ENCODE measurements at places on chromosomes 6 and 20. TPM values are rescaled to one million over a fixed set of nuclear protein-coding genes. Genes with fewer than 3 reads are reported as not detected.

GRCh38 chr6:2940010-2940850 lies 31.1 kb downstream of the SERPINB6 start:
- DNase-seq: no peak

Gene LRP11
- 76.8 TPM for total RNA-seq

- peak; percentile 70 for DNase-seq
Observed at GRCh38 chr20:21640556-21640955, 64.9 kb upstream of the PAX1 start.

Gene CST3
- total RNA-seq: 1,425 TPM

Gene DEFB112
- not detected for total RNA-seq

GRCh38 chr20:49037962-49038387 lies 8.1 kb upstream of the CSE1L start:
- no peak for DNase-seq

DNA sequence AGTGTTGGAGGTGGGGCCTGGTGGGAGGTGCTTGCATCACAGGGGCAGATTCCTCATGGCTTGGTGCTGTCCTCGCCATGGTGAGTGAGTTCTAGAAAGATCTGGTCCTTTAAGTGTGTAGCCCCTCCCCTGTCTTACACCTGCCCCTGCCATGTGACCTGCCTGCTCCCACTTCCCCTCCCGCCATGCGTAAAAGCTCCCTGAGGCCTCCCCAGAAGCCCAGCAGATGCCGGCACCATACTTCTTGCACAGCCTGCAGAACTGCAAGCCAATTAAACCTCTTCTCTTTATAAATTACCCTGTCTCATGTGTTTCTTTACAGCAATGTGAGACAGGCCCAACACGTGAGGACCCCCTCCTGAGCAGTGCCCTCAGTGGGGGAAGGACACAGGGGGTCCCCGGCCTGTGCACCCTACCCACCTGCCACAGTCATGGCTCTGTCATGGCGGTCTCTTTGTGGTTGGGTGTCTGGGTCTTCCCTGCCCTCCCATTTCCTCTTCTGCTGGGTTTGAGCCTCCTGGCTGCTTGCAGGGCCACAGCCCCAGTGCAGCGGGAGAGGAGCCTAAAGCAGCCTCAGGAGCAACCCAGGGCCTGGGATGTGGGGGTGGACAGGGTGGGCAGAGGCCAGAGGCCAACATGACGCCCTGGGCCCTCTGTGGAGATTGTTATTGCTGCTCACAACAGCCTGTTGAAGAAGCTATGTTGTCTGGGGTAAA lies 87.2 kb upstream of the QKI start:
- DNase-seq: no peak

DNA sequence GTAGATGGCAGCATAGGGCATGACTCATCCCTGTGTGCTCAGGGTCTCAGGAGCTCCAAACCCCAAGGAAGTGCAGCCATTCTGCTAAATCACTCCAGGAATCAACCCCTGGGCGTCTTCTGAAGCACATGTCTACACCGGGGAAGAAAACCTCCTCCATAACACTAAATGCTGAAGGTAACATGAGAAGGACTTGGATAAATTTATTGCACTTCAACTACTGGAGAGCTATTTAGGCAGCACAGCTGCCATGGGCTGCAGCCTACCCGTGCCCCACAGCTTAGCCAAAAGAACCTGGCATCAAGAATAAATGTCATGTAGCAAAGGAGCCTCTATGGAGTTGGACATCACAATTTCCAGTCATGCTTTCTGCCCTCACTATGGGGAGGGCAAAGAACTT lies 152.4 kb upstream of the PROKR2 start:
- DNase-seq: no peak

Gene IMPG1
- total RNA-seq: not detected

- DNase-seq: no peak
Observed at GRCh38 chr6:93165850-93166430, 253.4 kb downstream of the EPHA7 start.

Gene ADTRP
- 0.40 TPM for total RNA-seq

Gene GTSF1L
- not detected for total RNA-seq

Gene GDAP1L1
- total RNA-seq: not detected

- peak; percentile 37 for DNase-seq
Observed at GRCh38 chr20:25249198-25249931, 1.5 kb downstream of the PYGB start.

Gene HLA-DQA2
- not detected for total RNA-seq

- no peak for DNase-seq
Observed at GRCh38 chr20:8190043-8190880, 58.2 kb downstream of the PLCB1 start.

- DNase-seq: peak; percentile 59
Observed at GRCh38 chr6:52995913-52996645, 995 bp upstream of the GSTA4 start.

DNA sequence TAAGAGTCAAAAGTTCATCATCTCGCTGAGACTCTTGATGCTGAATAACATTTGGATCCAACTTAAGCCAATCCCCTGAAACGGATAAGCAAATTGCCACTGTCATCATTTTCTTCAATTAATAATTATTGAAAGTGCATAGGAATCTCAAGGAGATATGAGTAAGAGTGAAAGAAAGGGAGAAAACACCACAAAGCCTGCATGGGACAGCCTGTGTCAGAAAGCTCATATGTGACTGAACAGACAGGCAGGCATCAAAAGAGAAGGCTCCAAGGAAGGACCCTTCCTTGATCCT lies 13.3 kb downstream of the ATXN1 start:
- no peak for DNase-seq

GRCh38 chr6:41334482-41335040 lies 847 bp upstream of the NCR2 start:
- DNase-seq: no peak

DNA sequence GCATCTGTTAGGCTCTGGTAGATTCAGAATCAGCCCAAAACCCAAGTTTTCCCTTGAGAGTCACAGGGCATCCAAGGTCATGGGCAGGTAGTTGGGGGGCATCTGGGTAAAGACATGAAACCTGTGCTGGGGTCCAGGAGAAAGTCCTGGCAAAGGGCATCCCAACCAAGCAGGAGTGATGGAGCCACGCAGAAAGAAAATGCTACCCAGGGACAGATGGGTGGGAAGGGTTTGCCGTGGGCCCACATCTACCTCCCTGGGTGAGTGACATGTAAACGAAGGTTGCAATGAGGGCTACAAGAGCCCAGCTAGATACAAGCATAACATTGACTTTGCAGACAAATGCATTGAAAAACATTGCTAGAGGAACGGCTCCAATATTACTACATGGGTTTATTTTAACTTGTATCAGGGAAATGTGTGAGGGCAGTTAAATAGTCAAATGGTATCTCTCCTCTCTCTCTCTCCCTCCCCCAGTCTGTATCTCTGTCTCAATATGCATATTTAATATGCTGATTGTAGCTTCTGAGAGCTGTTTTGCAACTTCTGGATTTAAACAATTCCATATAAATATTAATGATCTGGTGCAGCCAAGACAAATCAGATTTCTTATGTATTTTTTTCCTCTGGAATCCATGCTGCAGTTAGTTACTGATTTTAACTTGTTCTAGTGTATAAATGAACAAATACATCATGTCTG lies 135.7 kb downstream of the SYNDIG1 start:
- DNase-seq: no peak

GRCh38 chr20:35731469-35731788 lies 10.6 kb downstream of the RBM39 start:
- DNase-seq: no peak

DNA sequence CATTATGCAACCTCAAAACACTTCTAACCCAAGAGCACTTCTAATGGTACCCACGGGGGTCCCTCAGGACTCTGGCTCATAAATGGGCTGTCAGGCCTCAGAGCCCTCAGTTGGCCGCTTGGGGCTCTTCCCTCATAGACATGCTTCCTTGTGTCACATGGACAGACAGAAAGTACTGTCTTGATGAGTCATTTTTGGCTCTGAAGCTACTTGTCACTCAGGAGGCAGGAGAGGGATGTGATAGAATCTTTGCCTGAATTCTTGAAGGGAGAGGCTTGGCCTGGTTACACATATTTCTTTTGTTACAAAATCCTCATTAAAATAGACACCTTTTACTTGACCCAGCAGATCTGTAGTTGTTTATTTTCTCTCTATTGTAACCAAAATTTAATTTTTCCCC lies 15.1 kb upstream of the EDN1 start:
- DNase-seq: no peak
